NCI-H187 treated with DMSO at 0.1 percent for 48 hours (cell line): ENCODE measurements at places on chromosomes 5 and 9.

DNA sequence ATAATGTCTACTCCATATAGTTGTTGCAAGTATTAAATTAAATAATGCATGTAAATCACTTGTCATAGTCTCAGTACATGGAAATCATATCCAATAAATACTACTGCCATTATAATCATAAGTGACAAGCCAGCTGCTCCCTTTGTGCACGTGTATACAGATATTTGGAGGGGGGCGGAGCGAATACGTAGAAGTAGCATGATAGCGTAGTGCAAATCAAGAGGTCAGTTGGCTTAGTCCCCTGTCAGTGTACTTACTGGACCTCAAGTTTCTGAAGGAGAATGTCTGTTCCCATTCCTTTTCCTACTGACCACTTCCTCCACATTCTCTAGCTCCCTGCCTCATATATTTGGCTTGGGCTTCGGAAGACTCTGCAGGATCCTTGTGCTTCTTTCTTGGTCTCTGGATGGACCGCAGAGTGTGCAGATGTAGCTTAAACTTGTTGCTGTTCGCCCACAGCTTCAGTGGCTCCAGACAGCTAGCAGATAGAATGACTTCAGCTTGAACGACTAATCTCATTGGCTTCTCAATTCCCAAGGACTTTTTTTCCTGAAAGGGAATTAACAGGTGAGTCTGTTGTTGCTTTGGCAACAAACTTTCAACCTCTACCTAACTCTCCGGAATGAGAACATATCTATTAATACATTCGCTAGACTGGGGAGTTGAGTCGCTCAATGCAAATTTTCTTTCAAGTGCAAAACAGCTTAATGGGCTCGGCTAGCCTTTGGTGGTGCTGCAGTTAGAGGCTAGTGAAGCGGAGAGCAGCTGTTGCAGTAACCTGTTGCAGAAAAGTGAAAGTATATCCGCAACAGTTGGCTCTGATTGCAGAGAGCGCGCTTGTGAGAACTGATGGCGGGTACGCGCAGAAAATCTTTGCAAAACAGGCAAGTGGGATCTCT, at the start of gene PCDHB1:
TSS of gene PCDHB1 (plus strand) at position 753 of the 899 bp plus-strand sequence. CDS start at position 850, 97 bp downstream.
- no peak for DNase-seq

DNA sequence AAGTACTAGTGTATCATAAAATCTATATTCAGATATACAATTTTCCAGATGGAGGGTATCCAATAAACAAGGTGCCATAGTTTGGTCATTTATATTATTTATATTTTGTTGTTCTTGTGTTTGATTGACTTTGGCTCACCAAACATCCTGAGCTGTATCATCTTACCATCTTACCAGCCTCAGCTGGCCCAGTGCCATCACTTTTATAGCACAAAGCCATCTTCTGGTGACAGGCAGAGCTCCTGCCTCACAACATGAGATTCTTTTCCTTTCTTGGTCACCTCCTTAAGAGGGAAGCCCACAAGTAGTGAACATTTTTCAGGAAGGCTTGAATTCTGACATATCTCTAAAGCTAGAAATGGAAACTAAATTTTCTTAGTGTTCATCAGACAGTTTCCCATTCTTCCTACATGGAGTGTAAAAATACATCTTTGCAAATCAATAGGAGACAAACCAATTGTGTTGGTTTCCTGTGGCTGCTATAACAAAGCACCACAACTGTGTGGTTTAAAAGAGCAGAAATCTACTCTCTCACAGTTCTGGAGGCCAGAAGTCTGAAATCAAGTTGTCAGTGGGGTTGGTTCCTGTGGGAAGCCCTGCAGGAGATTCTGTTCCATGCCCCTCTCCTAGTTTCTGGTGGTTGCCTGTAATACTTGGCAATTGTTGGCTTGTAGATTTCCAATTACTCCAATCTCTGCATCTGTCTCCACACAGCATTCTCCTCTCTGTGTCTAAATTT, 341.8 kb downstream of the MAN2A1 start:
- no peak for DNase-seq

- no peak for DNase-seq
Measured at GRCh38 chr9:90023861-90024260, 419.0 kb downstream of the GADD45G start.

- DNase-seq: no peak
Measured at GRCh38 chr9:100714372-100715099, 136.7 kb downstream of the CAVIN4 start.

DNA sequence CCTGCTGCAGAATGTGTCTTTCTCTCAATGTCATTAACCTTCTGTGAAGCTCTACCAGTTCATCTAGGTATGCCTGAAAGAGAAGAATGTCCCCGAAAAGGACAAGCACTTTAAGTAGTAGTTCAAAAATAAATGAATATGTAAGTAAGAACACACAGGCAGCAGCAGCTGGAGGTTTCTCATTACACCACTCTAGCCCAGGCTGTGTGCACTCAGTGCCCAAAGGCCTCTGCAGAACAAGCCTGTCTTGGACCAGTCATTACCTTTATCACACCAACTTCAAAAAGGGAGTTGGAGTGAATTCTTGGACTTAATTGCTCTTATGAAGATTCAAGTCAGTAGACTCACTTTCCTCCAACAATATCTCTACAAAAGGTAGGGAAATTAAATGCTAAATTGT, 268.8 kb downstream of the MLLT3 start:
- no peak for DNase-seq

DNA sequence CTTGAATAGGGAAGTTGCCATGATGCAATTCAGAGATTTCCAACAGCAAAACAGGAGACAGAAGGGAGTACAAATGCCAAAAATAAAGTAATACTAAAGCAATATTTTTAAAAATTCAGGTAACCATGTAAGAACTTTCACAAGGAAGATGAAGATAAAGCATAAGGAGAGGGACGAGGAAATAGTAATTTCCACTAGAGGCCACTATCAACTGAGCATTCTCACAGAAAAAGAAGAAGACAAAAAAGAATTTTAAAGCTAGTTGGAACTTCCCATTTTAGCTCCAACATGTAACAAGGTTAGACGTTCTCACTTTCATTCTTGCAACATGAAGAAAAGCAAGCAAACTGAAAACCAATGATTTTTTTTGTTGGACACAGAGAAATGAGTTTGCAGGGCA, 779.9 kb upstream of the CDH6 start:
- DNase-seq: no peak

DNA sequence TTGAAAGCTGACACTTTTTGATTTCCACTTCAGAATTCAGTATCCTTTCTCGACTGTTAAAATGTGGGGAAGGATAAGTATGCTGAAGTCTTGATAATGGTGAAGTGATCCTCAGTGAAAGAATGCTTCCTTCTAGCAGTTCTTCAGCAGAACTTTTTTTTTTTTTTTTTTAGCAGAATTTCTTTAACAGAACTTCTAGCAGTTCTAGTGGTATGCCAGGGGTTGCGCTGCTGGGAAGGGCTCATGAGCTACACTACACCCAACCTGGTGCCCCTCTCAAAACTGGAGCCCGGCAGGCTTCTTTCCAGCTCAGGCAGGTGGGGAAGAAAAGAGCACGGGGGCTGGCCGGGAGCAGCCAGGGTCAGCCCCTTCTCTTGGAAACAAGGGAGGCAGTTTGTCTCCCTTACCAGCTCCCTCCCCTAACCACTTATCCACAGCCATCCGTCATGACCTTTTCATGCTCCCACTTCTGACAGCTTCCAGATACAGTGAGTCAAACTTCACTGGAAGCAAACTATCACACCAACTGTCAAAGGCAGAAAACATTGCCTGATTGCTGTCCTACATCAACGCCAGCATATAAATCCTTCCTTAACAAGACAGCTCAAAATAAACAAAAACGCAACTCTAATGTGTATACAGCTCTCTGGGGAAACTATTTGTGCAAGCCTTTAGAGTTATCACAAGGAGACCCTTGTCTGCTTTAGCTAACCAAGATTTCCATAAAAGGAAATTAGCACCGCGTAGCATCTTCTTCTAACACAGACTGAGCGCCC, 211.5 kb downstream of the GAPVD1 start:
- DNase-seq: no peak

DNA sequence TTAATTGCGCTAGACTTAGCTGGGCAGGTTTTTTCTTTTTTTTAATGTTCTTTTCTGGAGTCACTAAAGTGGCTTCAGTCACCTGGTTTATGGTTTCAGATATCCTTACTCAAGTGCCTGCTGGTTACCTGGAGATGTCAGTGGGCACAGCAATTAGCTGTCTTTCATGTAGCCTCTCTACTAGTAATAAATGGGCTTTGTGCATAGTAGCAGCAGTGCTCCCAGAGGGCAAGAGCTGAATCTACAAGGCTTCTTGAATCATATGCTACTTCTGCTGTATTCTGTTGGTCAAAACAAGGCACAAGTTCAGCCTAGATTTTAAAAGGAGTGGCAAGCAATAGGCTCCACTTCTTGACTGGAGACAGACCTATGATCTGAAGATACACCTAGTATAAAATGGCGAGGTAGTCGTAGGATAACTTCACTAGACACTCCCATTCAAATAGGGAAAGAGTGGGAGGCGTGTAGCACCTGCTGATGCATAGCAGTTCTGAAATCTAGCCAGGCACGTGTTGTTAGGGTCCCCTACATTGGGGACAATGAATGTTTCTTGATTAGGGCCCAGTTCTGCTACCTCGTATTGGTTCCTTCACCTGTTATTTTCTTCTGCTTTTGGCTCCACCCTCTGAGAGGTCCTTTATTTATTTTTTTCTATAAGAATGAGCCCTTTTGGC, 7.0 kb downstream of the SCAMP1 start:
- DNase-seq: peak; percentile 88

- DNase-seq: no peak
Measured at GRCh38 chr9:785997-786396, 55.5 kb upstream of the DMRT1 start.

DNA sequence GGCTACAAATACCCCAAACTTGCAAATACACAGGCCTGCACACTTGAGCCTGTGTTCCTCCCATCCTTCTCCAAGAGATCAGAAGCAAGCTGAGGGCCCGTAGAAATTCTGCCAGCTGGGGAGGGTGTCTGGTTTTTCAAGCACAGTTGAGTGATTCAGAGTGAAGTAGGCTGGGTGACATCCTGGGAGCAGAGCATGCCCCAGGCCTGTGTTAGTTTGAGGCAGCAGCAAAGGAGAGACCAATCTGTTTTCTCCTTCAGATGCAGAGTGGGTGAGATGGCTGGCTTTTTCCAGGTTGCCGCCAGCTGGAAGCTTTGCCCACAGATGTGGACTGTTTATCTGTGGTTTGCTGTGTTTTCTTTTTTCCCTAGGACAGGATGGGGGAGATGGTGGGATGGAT, 63.1 kb downstream of the RCL1 start:
- no peak for DNase-seq

GRCh38 chr5:82445726-82446335, 167.7 kb upstream of the RPS23 start:
- no peak for DNase-seq

GRCh38 chr5:74240783-74241750, 399.5 kb downstream of the ENC1 start:
- no peak for DNase-seq
